ENCODE measurements at places on chromosomes 7 and 10.

GRCh38 chr10:71487726-71488125, 91.0 kb downstream of the CDH23 start:
- no peak for DNase-seq

- no peak for DNase-seq
These were observed 59.3 kb downstream of the C10orf105 start for GRCh38 chr10:71660313-71660712.

GRCh38 chr7:76054123-76055120, 6.5 kb downstream of the MDH2 start:
- DNase-seq: no peak

DNA sequence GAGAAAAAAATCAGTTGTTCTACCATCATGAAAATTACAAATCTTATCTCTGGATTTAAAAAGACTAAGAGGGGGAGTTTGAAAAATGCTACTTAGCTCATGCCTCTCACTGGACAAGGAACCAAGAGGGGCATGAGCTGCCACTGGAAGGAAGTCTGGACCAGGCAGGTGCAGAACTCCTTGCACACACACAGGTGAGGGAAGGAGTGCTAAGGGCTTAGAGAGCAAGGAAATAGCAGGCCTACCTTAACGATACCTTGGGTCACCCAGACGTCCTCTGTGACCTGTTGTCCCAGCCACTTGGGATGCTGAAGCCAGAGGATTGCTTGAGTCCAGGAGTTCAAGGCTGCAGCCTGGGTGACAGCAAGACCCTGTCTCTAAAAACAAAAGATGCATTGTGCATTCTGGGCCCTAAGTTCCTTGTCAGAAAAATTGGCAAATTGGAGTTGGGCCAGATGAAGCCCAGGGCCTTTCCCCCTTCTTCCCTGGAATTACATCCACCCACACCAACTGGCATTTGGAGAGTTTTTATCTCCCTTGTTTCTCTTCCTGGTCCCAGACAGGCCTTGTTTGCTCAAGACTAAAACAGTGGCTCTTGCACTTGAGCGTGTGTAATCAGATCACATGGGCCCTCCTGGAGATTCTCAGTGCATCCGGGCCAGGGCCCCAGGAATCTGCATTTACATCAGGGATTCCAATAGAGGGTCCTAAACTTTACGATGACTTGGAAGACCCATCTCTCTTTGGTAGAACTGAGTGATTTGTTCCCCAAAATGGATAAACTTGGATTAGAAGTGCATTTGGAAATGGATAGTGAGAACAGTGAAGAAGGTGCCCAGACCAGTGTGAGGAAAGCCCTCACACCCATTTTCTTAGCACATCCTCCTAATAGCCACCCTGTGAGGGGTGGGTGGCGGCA, 3.0 kb downstream of the DDIT4 start:
- DNase-seq: no peak

DNA sequence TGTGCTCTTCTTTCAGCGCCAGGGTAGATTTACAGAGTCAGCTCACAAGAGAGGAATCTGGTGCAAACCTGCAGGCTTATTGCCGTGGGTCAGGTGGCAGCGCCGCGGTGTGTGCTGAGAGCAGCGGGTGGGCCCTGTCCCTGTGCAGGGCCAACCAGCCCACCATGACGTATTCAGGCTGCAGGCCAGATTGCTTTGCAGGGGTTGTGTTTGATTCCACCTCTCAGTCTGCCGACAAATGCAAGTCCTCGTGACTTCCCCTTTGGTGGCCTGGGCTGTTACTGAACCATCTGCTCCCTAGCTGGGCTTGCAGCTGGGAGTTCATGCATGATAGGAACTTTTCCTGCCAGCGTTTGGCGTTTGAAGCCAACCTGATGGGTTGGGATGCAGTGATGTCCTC, 66.7 kb upstream of the LEP start:
- no peak for DNase-seq

GRCh38 chr10:85265121-85265520, 936.7 kb downstream of the CCSER2 start:
- no peak for DNase-seq
